A549 treated with RU486 at 1 μM for 4 hours (cell line): ENCODE measurements at places on chromosomes 7 and 10. TPM values are rescaled to one million over a fixed set of nuclear protein-coding genes. Genes with fewer than 3 reads are reported as not detected.

SPDYE11 gene
- not detected in 5 replicates for total RNA-seq

CPA2 gene
- total RNA-seq = 0.15 TPM in 1 of 5 replicates, not detected in the others

HNRNPH3 gene
- total RNA-seq = 172 to 258 TPM (median 215 TPM) in 5 replicates

TAS2R4 gene
- 0.09 to 0.27 TPM (median 0.15 TPM) in 5 replicates for total RNA-seq

FIGNL1 gene
- total RNA-seq = 11.2 to 19.6 TPM (median 17.3 TPM) in 5 replicates

TPST1 gene
- total RNA-seq = 7.5 to 9.9 TPM (median 8.8 TPM) in 5 replicates

MRLN gene
- not detected in 5 replicates for total RNA-seq

TUBAL3 gene
- total RNA-seq = 0.13 to 0.48 TPM (median 0.29 TPM) in 5 replicates

LLCFC1 gene
- total RNA-seq = not detected in 5 replicates

MLLT10 gene
- total RNA-seq = 20.9 to 36.5 TPM (median 33.8 TPM) in 5 replicates

ADO gene
- total RNA-seq = 11.1 to 22.8 TPM (median 21.9 TPM) in 5 replicates

NRAP gene
- not detected in 5 replicates for total RNA-seq

CCL24 gene
- 0.53 TPM in 1 of 5 replicates, not detected in the others for total RNA-seq

TWNK gene
- 40.4 to 51.7 TPM (median 47.3 TPM) in 5 replicates for total RNA-seq

MUC12 gene
- total RNA-seq = 11.2 to 21.5 TPM (median 18.6 TPM) in 5 replicates

PIK3CG gene
- total RNA-seq = not detected in 5 replicates

VGF gene
- total RNA-seq = 7.8 to 20.9 TPM (median 15.1 TPM) in 5 replicates

RASA4B gene
- 1.0 to 2.1 TPM (median 1.5 TPM) in 5 replicates for total RNA-seq

SFXN2 gene
- 2.1 to 3.7 TPM (median 2.8 TPM) in 5 replicates for total RNA-seq

TRPV5 gene
- total RNA-seq = not detected in 5 replicates

SPDYE2 gene
- not detected in 5 replicates for total RNA-seq

GPRIN2 gene
- 22.4 to 40.2 TPM (median 29.9 TPM) in 5 replicates for total RNA-seq

UTF1 gene
- total RNA-seq = 0.08 to 0.16 TPM (median 0.16 TPM) in 3 of 5 replicates, not detected in the others

CDHR3 gene
- total RNA-seq = 3.8 to 5.6 TPM (median 5.1 TPM) in 5 replicates

ASL gene
- total RNA-seq = 18.5 to 22.7 TPM (median 20.4 TPM) in 5 replicates

FXYD4 gene
- not detected in 5 replicates for total RNA-seq
